ENCODE measurements at places on chromosomes 16 and 17. TPM values are rescaled to one million over a fixed set of nuclear protein-coding genes. Genes with fewer than 3 reads are reported as not detected.
A peak's percentile ranks its signal among the peaks of the same experiment; 100 is the strongest.

CA7 gene
- not detected for total RNA-seq

LRRC59 gene
- total RNA-seq: 290 TPM

DNA sequence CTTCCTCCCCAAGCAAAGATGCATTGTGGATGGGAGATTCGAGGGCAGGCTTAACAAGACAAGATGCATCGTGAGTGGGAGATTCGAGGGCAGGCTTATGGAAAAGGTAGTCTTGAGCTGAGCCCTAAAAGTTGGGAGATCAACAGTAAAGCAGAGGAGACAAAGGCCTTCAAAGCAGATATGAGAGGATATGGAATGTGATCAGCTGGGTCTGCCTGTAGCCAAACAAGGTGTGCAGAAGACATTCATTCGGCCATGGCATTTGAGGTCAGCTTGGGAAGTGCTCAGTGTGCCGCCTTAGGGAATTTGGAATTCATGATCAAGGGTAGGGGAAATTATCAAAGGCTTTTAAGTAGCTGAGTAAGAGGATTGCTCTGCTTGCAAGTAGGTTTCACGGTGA, 39.5 kb downstream of the DNAH9 start:
- DNase-seq: no peak

DNA sequence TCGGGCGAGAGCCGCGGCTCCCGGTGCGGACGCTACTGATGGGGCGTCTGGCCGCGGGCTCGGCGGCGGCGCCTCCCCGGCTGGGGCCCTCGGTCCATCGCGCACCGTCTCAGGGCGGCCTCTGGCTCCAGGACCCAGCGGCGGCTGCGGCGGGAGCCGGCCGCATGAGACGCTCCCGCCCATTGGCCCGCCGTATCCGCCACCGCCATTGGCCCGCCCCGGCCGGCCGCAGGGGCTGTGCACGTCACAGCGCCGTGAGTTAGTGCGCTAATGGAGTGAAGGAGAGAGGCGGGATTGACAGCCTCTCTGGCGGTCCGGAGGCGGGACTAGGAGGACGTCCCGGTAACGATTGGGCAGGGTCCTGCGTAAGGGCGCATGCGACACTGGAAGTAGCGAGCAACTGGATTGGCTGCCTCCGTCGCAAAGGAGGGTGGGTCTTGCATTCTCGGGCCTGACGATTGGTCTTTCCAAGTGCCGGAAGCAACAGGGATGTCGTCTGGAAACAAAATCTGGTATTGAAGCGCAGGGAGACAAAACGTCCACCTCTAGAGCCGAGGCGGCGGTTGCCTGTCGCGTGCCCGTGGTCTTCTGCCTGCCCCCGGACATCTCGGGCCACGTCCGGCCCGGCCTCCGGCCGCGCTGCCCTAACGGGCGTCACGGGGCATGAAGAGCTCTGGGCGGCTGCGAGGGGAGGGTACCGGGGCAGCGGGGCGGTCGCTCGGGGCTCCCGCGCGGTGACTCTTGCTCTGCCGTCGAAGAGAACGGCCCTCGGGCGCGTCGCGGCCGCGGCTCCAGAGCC, at the start of gene ANKRD11:
TSS of gene ANKRD11 (minus strand) at position 123 of the 799 bp plus-strand sequence. CDS start 173,542 bp downstream, outside the sequence.
- DNase-seq: peak; percentile 100

DNA sequence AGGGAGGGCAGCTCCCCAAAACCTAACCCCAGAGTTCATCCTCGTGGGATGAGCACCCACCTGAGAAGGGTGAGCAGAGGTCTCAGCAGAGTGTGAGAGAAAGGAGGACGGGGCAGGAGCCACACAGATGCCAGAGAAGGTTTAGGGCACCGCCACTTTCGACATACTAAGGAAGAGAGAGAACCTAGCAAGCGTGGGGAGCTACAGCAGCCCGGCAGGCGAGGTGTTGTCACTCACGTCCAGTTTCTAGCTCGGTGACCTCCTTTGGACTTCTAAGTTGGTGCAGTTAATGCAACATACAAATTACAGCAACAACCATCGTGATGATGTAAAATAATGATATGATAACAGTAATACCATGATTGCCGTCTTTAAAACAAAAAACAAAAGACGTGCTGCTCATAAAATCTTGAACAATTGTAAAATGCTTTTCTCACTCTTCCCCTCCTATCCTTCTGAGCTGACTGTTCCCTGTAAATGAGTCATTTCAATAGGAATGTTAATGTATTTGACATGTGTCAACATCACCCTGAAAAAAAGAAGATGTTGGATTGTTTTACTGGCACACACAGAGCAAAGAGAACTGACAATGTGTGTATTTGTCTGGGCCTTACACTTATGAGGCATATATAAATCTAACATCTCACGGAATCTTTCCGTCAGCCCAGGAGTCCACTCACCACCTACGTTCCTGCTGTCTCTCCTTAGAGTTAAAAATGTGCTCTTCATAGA, 158.2 kb upstream of the MAF start:
- peak; percentile 57 for DNase-seq

Measured in HT1080 (cell line).